ENCODE measurements at places on chromosomes 5 and 9.

DNA sequence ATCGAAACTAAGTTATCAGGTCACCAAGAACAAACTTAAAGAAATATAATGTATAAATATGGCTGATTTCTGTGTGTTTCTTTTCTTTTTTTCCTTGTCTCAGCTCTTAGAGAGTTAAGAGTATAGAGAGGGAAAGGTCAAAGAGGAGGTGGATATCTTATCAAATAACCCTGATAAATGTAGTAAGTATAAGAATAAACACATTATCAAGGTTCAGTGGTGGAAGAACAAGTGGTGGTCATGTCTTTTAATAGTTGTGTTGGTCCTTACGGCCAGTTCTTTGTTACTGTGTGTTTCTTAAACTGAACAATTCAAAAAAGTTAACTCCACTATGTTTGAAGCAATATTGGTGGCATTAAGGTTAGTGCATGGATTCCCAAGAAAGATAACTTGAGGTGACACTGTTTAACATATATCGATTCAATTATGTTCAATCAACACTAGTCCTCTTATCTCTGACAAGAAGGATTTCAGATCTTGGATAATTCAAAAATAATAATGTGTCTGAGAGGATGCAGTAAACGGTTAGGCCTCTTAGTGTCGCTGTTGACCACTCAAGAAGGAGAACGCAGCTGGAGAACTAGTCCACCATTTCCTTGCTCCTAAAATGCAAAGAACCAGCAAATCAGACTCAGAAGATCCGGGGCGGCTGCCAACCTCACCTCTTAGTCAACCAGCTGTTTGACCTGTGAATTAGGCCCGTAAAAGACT, at the start of gene PCDHGA3:
PCDHGA3 (plus strand) TSS at position 588 of the 711 bp plus-strand sequence. CDS start 205 bp downstream, outside the sequence.
- no peak for DNase-seq

- DNase-seq = no peak
These were observed 88.0 kb downstream of the LURAP1L start for GRCh38 chr9:12862611-12863410.

- no peak for DNase-seq
These were observed 114.3 kb upstream of the PAPPA start for GRCh38 chr9:116039312-116039711.

GRCh38 chr5:97111004-97111403, 31.4 kb downstream of the LIX1 start:
- no peak for DNase-seq

DNA sequence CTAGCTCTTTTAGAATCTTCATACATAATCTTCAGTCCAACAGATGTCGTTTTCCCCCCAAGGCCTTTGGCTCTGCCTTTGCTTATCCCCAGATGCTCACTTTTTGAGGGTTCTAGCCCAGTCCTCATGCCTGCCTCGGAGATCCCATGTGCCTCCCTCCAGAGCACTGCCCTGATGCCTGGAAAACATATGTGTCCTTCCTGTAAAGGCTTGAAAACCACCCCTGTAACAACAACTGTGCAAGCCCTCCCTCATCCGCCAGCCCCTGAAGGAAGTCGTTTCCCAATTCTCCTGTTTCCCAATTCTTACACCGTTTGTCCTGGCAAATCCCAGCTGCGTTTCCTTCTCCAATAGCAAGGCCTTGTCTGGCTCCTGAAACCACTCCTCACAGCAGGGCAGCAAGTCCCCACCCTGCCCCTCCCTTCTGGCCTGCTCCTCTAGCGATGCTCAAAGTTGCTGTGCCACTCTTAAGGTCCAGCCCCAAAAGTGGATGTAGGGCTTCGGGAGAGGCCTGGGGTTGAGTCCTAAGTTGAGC, 52.2 kb downstream of the SLC36A1 start:
- no peak for DNase-seq

DNA sequence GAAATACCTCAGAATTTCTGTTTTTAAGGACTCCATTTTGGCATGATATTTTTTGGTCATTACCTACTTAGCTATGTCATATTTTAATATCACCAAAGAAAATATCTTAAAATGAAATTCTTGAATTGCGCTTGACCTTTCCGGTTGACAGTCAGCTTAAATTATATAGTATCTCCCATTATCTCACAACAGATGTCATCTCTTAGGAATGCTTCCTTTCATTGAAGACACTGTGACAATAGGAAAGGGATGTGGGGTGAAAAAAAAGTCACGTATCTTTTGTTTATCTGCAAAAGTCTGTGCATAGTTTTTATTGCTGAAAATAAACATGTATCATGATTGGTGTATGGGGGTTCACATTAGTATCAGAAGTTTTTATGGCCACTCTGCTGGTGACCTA, 105.8 kb downstream of the INVS start:
- no peak for DNase-seq

- DNase-seq = no peak
These were observed 42.5 kb upstream of the SYNPO start for GRCh38 chr5:150598006-150598405.

DNA sequence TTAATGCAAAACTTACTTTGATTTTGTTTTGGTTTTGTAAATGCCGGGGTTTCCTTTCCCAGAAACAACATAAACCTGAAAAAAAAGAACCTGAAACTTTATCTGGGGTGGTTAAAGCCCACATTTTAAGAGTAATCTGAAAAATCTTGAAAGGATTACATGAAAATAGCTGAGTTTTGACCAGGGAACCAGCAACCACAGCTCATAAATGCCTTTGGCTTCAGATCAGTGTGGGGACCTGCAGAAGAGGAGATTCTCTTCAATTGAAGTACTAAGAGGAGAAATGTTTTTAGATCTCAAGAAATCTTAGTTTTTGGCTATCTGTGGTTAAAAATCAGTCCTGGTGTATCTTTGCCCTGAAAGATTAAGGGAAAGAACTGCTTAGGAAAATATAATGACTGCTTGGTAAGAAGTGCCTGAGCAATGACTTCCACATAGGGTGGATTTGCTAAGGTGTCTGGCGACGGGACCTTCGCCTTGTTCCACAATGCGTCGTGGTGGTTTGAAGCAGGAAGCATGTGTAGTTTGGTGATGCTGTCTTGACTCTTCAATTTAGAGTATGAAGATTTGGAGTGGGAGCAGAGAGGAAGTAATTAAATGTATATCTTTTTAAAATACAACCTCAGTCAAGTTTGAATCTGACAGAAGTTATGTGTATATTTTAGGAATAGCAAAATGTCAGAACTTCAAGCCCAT, 186.5 kb downstream of the MAN2A1 start:
- no peak for DNase-seq

GRCh38 chr9:127444921-127445850, 6.0 kb downstream of the RPL12 start:
- DNase-seq = no peak

GRCh38 chr9:34783951-34784487, 74.1 kb upstream of the CCL21 start:
- DNase-seq = no peak

- no peak for DNase-seq
These were observed 20.7 kb downstream of the IFNE start for GRCh38 chr9:21461377-21461776.

DNA sequence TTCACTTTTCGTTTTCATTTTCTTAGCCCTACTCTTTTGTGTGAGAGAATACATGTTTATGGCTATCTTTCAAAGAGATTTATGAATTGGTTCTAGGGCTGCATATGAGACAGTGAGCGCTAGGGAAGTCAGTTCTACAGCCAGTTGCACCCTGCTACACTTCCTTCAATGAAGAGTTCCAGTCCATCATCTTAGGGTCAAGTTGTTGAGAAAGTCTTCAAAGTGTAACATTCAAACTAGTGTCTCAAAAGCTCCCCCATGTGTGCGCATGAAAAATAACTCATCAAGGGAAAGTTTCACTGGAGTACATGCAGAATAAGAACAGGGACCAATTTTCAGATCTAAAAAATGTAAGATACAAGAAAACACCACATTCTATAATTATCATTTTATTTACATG, 317.2 kb downstream of the DEPDC1B start:
- DNase-seq = no peak

GRCh38 chr9:137820161-137820855, 57.3 kb upstream of the CACNA1B start:
- DNase-seq = no peak

- DNase-seq = no peak
These were observed 41.0 kb upstream of the MTAP start for GRCh38 chr9:21761309-21761901.

GRCh38 chr9:37976714-37977477, 73.0 kb upstream of the SLC25A51 start:
- no peak for DNase-seq

- DNase-seq = no peak
These were observed 49.5 kb upstream of the SARDH start for GRCh38 chr9:133787754-133788025.

GRCh38 chr5:58902765-58903164, 319.9 kb downstream of the RAB3C start:
- no peak for DNase-seq

- no peak for DNase-seq
These were observed 6.2 kb downstream of the ZER1 start for GRCh38 chr9:128765499-128765898.

DNA sequence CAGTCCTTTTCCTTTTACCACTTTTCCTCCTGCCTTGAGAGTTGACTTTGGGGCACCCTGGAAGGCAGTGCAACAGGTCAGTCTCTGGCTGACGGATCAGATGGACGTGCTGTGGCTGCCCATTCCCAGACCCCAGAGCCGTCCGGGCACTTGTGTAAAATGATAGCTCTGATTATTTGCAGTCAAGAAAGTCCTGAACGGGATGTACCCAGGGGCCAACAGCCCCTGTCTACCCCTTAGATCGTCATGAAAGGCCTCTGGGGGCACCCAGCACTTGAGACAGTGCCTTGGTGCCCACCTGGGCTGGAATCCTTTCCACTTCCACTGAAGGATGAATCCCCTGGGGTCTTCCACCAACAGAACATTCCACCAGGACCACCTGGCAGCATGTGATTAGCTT, 17.7 kb upstream of the ANGPTL2 start:
- DNase-seq = no peak

DNA sequence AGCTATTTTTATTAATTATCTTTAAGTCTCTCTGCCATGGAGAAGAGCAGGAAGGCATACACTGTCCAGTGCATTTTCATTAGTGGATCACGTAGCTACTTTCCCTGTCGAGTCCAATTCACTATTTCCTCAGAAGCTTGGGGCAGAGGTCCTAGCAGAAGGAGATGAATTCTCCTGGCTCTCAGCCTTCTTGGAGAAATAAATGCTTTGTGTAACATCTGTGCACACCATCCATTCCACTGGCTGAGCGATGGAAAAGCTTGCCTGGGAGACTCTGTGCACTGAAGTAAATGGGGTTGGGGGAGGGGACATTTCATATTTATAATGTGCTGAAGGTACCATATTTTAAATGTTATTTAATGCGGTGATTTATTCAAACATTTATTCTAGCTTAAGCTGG, 23.4 kb downstream of the PROP1 start:
- DNase-seq = no peak

- no peak for DNase-seq
These were observed 64.2 kb downstream of the SCAMP1 start for GRCh38 chr5:78424665-78425064.

DNA sequence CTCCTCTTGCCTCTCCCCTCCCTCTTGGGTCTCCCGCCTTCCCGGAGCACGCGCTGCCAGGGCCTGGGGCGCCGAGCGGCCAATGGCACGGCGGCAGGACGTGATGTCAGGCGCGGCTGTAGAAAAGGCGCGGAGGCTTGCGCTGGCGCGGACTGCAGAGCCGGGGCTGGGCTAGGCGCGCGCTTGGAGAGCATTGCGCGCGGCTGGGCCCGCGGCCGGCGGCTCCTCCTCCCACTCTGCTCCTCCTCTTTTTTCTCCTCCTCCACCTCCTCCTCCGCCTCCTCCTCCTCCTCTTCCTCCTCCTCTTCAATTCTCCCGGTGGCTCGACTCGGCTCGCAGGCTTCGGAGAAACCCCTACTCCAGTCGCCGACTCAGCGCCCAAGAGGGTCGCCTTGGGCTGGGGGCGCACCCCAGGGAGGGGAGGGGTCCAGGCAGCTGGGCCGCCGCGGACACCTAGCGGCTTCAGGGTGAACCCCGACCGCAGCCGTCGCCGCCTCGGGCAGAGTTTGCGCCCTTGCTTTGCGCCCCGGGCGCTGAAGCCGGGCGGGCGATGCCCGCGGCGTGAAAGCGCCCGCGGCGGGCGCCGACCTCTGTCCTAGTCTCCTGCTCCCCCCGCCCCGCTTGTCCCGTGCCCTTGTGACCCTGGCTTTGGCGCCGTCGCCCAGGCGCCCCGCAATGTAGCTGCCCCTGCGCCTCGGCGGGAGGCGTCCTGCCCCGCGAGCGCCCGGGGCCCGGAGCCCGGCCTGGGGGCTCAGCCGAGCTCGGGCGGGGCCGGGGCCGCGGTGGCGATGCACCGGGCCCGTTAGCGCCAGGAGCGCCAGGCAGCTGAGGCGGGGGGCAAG, at the start of gene LHX2:
LHX2 (plus strand) TSS at position 309 of the 842 bp plus-strand sequence. CDS start 581 bp downstream, outside the sequence.
- DNase-seq = no peak

- no peak for DNase-seq
These were observed 182.3 kb upstream of the RIOK2 start for GRCh38 chr5:97365163-97365845.

- DNase-seq = peak; percentile 85
These were observed 752 bp upstream of the GLRX start for GRCh38 chr5:95823218-95823737.

DNA sequence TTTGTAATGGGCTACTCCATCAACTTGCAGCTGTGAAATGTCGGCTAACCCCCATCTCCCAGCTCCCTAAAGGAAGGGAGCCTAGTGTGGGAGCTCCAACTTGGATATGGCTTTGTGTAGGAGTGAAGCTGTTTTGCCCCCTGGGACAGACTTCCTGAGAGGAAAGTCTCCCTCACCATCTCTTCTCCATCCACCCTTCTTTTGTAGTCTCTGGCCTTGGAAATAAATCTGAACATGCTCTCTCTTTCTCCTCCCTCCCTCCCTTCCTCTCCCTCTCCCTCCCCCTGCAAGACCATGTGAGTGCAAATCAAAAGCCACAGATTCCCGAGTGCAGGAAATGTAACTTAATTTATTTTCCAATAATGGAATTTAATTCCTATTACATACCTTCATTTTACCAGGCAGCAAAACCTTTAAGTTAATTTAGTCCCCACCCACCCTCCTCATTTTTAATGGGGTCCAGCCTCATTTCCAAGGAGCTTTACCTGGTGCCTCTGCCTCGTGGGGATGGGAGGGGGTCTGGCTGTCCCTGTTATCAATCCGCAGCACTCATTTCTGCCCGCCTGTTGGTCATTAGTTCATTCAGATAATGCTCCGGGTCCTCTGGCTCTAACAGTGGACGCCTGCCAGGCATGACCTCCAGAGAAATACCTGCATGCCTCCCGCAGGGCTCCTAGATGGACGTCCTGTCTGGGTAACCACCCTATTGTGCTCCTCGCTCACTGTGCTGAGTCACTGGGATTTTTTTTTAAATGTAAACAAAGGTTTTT, 122.9 kb upstream of the TAF11L2 start:
- no peak for DNase-seq

GRCh38 chr5:44294516-44294915, 94.7 kb downstream of the FGF10 start:
- peak; percentile 45 for DNase-seq
